Left colon (tissue), 2 donors: ENCODE measurements at places on chromosomes 2 and 18.

DNA sequence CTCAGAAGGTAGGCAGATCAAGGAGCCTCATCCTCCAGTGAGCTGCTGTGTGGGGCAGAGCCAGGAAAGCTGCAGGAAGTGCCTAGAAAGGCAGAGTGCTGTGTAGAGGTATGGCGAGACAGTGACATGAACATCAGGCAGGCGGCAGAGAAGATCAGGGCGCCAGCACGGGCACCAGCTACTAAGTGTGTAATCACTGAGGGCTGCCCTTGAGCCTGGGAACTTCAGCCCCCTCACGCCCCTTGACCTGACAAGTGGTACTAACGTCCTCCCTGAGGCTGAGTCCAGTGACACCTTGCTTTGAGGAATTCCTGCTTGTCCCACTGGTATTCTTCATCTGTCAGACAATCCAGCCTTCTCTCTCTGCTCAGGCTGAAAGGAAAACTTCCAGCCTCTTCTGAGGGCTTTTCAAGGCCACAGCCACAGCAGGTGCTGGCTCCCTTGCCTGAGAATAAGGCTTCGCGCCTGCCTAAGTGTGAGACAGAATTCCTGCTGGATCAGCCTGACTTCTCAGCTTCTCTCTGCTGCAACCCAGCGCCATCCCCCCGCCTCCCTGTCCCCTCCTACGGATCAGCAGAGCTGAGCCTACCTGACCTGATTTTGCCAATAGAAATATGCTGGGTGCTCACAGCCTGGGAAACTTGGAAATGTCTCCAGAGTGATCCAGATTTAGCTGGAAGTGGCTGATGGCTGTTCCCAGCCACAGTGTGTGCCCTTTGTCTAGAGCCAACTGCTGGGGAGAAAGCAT is 148.0 kb downstream of the SMAD7 start:
- DNase-seq = peak; percentile 7

- no peak for DNase-seq
Measured at GRCh38 chr18:58354051-58354450, 274.8 kb downstream of the ALPK2 start.

- DNase-seq = peak; percentile 28
Measured at GRCh38 chr18:59881728-59882656, 17.8 kb upstream of the PMAIP1 start.

GRCh38 chr2:231545105-231545902 is 15.1 kb upstream of the NMUR1 start:
- DNase-seq = peak; percentile 38

GRCh38 chr2:182761903-182762302 is 45.8 kb downstream of the DNAJC10 start:
- DNase-seq = no peak

DNA sequence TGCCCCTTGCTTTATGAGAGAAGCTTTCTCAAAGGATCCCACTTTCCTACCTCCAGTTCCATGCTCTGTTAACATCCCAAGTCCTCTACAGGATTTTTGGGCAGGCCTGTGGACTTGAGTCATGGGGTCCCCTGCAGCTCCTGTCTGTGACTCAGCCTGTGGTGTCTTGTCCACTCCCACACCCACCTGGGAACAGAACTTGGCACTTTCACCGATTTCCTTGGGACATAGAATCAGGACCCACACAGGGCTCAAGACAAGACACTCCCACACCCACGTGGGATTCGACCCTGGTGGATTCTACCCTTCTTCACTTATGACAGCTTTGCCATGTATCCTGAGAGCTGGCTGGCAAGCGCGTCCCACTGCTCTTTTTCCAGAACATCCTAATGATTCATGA is 30.7 kb upstream of the HDAC4 start:
- DNase-seq = no peak

- no peak for DNase-seq
Measured at GRCh38 chr2:161134547-161135518, 25.4 kb upstream of the TANK start.
